ENCODE measurements at places on chromosomes 2 and 18.

GRCh38 chr2:239184968-239185903 is 215.6 kb downstream of the HDAC4 start:
- DNase-seq = peak; percentile 68

DNA sequence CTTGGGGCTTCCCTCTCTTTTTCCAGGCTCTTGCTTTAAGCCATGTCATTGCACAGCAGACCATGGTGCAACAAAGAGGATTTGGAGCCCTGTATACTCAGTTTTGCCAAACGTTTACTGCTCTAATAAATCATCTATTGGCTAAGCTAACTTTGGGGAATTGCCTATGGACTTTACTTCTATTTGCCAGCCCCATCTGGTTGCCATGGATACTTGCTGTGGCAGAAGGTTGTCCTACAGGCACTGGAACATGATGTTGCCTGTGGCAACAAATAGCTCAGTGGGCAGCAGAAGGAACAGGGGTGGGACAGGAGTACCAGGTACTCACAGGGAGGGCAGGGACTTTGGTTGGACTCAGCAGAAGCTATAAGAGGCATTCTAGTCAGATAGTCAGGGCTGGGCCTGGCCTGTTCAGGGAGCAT is 129.7 kb downstream of the CCDC85A start:
- DNase-seq = no peak

- no peak for DNase-seq
Observed at GRCh38 chr2:199455545-199456382, 2.0 kb downstream of the SATB2 start.

- no peak for DNase-seq
Observed at GRCh38 chr18:11502368-11502767, 107.0 kb upstream of the SLC35G4 start.

- no peak for DNase-seq
Observed at GRCh38 chr2:217456016-217456415, 546.8 kb downstream of the TNS1 start.

GRCh38 chr2:86621280-86621943 is 2.3 kb downstream of the RNF103 start:
- DNase-seq = no peak

DNA sequence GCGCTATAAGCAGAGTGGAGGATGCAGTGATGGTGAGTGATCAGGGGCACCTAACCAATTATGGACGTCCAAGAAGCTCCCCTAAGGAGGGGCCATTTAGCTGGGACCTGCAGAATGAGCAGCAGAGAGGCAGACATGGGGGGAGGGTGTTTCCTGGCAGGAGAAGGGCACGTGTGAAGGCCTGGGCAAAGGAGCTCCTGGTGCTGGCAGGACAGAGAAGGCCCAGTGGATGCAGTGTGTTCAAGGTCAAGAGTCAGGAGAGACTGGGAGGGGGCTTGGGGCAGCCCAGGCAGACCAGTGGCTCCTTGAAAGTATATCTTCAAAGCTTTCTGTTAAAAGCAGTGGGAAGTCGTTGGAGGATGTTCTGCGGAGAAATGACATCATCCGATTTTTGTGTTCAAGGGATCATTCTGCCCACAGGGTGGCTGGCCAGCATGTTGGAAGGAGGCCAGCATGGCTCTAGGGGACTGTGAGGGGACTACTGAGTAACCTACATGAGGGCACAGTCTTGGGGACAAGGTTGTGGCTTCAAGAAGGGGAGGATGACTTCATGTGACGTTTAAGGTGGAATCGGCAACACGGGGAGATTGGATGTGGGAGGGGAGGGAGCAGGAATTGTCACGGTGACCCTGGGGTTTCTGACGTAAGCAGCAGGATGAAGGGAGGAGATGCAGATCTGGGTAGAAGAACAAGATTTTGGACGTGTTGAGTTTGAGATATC is 9.0 kb upstream of the CIB4 start:
- no peak for DNase-seq

DNA sequence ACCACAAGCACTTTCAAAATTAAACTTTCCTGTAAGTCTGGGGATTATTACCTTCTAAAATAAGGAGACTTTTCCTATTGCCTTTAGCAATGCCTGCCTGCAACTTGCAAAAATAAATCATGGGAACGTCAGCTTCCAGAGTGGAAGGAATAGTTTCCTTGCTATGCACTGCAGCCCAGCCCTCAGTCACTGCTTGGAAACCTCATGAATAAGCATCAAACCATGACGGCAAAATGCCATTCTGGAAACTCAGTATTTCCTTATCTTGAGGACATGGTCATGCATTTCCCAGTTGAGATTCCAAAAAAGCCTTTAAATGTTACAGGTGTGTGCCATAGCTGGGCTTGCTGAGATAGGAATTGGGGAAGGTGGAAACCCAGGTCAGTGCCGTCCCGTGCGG is 84.2 kb upstream of the OTOS start:
- peak; percentile 36 for DNase-seq
